ENCODE measurements at places on chromosomes 3 and 15.

- DNase-seq, result no peak
These were observed 110.1 kb downstream of the DNAH12 start for GRCh38 chr3:57434041-57434440.

DNA sequence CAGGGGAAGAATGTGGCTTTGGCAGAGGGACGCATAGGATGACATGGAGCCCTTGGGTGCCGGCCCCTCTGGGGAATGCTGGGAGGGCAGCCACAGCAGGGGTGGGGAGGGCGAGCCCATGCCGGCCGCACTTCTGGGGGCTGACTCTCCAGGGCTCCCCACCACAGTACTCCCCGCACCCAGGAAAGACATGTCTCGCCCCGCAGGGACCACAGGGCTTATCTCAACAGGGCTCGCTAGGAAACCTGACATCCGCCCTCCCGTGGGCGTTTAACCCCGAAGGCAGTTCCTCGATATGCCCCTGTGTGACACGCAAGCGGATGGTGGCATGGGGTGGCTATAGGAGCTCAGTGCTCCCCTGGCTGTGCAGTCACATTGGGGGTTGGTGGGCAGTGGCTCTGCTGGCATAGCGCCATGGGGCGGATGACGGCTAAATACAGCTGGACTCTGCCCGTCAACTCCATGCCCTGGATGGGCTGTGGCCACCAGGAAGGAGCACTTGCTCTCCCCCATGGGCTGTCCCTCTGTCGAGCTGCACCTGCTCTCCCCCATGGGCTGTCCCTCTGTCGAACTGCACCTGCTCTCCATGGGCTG, 141.4 kb downstream of the ADAMTS17 start:
- DNase-seq, result no peak

DNA sequence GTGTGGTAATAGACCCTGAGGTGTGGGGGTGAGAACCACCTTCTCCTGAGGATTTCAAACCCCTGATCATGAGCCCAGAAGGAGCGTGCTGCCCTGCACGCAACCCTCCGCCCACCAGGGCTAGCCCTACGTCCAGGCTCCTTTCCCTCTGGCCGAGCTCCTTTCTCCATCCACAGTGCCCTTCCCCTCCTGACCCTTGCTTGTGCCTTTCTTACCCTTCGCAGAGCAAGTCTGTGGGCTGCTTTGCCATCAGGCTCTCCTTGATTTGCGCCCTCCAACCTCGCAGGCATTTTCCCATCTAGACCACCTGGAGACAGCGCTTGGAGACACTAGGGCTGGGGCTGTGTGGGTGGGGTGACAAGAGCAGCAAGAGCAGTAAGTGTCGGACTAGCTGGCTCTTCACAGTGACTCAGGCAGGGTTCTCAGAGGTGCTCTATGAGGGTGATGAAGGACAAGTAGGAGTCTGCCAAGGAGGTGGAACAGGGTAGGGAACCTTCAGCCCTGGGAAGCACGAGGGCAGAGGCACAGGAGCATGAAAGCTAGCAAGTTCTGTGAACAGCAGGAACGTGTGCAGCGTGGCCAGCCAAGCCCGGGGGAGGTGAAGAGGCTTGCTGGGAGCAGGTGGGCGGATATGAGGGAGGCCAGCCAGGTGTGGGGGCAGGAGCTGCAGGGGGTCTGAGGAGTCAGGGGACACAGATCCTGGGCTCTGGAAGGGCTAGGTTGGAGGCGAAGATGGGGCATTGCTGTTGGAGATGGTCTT, 2.5 kb upstream of the SLC38A3 start:
- no peak for DNase-seq

- DNase-seq, result no peak
These were observed 449.0 kb upstream of the LMCD1 start for GRCh38 chr3:8052659-8053058.

- DNase-seq, result no peak
These were observed 133.1 kb upstream of the NANOGP8 start for GRCh38 chr15:35218215-35218614.

- DNase-seq, result no peak
These were observed 285.2 kb upstream of the ATP10A start for GRCh38 chr15:26148156-26148860.

GRCh38 chr3:172334671-172335207, 113.5 kb downstream of the GHSR start:
- DNase-seq, result no peak

DNA sequence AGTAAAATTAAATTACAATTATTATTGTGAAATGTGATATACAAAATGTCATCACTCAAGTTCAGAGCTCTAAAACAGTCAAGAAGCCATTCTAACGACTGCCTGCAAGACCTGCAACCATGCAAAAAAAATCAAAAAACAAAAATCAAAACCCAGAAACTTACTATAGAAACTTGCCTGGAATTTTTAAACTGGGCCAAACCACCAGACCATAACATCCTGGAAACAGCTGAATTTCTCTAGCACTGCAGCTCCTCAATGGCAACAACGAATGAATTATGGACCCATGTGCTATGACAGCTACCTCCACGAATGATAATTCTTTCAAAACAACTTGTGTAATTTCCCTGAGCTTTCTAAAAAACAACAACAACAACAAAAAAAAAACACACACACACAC, 130.0 kb upstream of the KCNMB2 start:
- DNase-seq, result no peak

GRCh38 chr15:85870216-85871014, 75.7 kb upstream of the KLHL25 start:
- DNase-seq, result no peak

- DNase-seq, result no peak
These were observed 481.9 kb downstream of the FOXP1 start for GRCh38 chr3:71101626-71102025.

DNA sequence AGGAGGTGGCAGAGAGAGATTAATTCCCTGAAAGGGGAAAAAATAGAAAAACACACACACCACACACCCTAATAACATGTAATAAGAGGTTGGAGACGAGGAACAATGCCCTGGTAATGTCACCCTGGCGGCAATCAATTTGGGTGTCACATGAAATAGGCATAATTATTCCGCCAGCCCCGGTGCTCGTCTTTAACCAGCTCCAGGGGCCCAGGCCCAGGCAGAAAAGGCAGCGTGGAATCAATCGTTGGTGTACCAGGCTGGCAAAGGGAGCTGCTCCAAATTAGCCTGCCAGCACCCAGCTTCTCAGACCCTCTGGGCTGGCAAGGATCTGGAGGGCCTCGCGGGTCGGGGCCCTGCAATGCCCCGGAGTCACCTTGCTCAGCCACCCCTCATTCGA, 5.6 kb downstream of the LINGO1 start:
- DNase-seq, result no peak

DNA sequence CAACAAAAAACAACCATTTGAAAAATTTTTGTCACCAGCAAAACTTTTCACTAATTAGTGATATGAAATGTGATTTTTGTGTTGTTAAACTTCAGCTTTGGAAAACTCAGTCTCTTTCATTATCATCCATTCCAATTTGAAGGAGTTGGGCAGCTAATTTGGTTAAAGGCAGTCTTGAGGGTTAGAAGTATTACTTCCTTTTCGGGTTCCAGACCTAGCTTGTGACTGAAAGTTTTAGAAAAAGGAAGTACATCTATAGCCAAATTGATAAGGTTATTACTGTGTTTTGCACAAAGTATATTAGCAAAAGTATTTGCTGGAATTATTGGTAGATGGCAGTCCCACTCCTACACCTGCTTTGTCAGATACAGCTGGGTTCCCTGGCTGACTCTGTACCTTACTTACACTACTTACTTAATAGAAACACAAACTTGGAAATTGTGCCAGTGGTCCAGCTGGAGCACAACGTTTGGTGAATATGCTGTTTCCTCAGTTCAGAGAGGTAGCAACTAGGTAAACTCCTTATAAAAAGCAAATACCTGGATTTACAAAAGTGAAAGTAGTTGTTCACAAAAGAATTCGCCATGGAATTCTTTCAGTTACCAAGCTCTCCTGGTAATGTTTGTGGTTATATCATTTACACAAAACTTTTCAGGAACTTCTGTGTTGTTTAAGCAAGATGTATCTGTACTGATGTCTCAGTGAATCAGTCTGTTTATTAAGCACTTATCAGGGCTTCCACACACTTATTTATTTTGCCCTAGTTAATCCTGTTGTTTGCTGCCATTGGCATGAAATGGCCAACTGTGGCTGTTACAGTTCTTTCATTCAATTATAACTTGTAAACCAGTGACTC, 31.6 kb downstream of the TIPARP start:
- peak; percentile 23 for DNase-seq

- peak; percentile 39 for DNase-seq
These were observed 18.5 kb upstream of the C3orf62 start for GRCh38 chr3:49295489-49296058.

DNA sequence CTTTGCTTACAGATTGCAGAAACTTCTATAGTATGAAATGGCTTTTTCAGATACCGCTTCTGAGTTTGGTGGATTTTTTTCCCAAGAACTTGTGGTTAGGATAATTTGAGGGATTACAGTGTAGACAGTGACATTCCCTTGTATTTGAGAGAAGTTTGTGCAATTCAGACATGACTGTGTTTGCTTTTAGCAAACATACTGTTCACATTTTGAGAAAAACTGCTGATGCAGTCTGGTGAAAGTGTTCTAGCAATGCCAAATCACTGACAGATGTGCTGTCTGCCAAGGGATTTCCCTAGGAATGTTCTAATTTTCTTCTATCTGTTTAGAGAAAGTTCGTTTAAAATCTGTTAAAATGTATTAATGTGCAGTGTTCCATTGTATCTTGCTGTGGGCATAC, 652.6 kb downstream of the FHIT start:
- DNase-seq, result no peak

GRCh38 chr3:64548200-64548889, 139.5 kb downstream of the ADAMTS9 start:
- DNase-seq, result no peak

DNA sequence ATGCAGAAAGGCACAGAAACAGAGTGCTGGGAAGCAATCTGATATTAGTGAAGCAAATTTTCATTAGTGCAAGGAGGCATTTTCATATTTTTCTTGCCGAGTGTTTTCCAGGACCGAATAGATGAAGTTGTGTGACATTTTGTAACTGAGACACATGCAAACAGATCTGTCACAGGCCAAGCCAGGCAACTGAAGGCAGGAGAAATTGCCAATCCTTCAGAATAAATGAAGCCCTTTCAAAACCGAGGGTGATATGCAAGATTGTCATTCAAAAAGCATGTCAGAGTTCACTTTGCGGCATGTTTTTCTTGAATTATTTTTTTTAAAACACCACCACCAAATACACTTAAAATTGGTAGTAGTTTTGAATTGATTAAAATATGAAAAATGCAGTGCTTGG, 6.2 kb downstream of the LMOD3 start:
- DNase-seq, result no peak

DNA sequence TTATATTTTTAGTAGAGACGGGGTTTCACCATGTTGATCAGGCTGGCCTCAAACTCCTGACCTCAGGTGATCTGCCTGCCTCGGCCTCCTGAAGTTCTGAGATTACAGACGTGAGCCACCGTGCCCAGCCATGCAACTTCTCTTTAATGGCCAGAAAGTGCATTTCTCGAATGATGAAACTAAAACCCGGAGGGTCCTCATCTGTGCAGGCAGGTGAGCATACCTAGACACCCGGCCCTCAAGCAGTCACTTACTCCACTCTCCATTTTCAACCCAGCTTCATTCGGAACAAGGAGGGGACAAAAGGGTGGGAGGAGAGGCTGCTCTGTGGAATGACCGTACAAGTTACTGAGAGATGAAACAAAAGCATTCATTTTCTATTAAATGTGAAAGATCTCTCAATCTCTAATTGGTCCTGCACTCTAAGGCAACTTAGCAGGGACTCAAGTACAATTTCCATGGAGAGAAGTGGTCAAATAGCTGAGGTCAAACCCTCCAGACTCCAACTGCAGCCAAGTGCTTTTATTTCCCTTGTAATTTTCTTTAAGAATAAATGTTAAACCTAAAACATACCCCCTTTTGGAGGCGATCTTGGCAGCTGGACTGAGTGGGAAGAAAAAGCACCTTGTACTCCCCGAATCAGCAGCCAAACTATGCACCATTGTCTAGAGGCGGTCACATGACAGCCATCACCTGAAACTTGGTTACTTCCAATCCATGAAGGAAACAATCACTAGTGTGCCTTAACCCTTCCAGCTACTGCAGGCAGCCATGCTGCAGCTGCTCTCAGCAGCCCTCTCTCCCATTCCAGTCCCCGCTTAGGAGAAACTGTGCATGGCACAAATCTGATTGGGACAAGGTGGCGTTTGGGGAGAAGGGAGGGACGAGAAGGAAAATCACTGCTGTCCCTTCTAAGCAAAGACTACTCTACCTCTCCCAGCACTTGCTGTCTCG, 62.2 kb downstream of the VGLL4 start:
- no peak for DNase-seq

DNA sequence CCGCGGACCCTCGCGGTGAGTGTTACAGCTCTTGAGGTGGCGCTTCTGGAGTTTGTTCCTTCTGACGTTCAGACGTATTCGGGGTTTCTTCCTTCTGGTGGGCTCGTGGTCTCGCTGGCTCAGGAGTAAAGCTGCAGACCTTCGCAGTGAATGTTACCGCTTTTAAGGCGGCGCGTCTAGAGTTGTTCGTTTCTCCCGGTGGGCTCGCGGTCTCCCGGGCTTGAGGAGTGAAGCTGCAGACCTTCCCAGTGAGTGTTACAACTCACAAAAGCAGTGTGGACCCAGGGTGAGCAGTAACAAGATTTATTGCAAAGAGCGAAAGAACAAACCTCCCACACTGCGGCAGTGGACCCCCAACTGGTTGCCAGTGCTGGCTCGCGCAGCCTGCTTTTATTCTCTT, 177.1 kb downstream of the UACA start:
- DNase-seq, result no peak

DNA sequence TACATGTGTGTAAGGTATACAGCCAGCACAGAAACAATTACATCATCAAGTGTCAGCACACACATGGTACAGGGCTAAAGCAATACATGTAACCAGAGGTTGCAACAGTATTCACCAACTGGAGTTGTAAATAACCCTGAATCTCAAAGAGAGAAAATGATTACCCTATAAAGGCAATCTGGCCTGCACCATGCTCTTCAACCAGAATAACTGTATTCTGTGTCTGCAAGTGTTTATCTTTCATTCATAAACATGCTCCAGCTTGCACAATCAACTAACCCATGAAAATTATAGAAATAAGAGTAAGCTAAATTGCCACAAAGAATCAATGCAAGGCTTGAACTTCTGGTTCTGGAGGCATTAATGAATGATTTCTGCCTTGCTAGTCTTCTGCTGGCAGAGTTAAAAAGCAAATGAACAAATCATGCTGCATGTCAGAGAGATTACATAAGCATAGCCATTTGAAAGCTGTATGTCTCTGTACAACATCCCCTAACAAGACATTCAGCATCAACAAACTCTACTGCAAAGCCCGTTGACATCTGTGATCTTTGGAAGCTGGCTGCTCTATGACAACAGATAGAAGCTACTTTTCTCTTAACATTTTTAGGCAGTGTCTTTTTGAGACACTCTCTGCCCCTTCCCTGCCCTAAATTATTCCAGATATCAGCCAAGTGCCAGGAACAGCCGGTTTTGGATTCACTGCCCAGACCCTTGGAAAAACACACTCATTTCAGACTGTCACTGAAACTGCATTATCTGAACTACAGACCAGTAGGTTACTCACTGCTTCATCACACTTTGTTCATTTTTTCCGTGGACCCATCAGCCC, 871.0 kb downstream of the OTOL1 start:
- no peak for DNase-seq

Measured in memory B cell (primary cell).